NCI-H2029 (cell line): ENCODE measurements at places on chromosomes 2 and 18.

GRCh38 chr18:66252703-66253102, 351.2 kb downstream of the CDH19 start:
- no peak for DNase-seq

DNA sequence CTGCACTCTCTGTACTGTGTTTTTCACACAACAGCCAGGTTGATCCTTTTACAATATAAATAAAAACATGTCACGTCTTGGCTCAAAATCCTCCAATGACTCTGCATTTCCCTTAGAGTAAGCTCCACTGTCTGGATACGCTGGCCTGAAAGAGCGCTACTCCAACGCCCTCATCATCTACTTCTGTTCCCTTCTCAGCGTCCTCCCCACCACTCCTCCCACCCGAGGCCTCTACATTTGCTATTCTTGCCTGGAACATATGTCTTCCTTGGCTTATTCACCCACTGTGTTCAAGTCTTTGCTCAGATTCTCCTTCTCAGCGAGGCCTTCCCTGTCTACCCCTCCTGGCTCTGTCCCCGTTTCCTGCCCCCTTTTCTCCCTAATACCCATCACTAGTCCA, 37.6 kb downstream of the EPB41L3 start:
- no peak for DNase-seq

GRCh38 chr2:240530181-240530580, 27.6 kb downstream of the ANKMY1 start:
- DNase-seq = no peak

- no peak for DNase-seq
Measured at GRCh38 chr2:69353360-69353759, 33.7 kb downstream of the GFPT1 start.

- no peak for DNase-seq
Measured at GRCh38 chr2:20424300-20425290, 22.3 kb upstream of the RHOB start.

GRCh38 chr18:23884681-23885375, 129.7 kb upstream of the TTC39C start:
- no peak for DNase-seq
